ENCODE measurements at places on chromosomes 3 and 15. TPM values are rescaled to one million over a fixed set of nuclear protein-coding genes. Genes with fewer than 3 reads are reported as not detected.

ISLR2 gene
- total RNA-seq = 5.2 TPM

NPAP1 gene
- total RNA-seq = 0.69 TPM

RETNLB gene
- not detected for total RNA-seq

B3GALNT1 gene
- total RNA-seq = 52.8 TPM

- no peak for DNase-seq
Measured at GRCh38 chr3:40200692-40201316, 108.7 kb upstream of the EIF1B start.

DNA sequence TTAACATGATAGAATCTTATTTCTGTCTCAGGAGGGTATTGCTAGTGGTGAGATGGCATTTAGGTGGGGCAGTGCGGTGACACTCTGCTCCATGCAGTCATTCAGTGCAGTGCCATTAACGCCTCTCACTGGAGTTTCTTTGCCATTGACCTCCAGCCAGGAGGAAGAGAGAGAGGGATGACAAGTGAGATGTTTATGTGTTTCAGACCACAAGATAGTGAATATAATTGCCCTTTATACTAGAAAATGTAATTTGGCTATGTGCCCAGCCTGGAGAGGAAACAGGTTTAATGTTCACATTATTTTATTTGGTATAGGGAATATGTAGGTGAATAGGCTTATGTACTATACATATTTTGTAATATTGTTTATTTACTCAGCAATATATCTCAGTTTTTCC, 84.5 kb downstream of the ZIC1 start:
- no peak for DNase-seq

- DNase-seq = no peak
Measured at GRCh38 chr15:85632014-85632413, 162.7 kb downstream of the KLHL25 start.

- DNase-seq = no peak
Measured at GRCh38 chr3:42526616-42527367, 24.3 kb downstream of the VIPR1 start.

GRCh38 chr3:57917601-57918000, 90.6 kb upstream of the FLNB start:
- no peak for DNase-seq

DNA sequence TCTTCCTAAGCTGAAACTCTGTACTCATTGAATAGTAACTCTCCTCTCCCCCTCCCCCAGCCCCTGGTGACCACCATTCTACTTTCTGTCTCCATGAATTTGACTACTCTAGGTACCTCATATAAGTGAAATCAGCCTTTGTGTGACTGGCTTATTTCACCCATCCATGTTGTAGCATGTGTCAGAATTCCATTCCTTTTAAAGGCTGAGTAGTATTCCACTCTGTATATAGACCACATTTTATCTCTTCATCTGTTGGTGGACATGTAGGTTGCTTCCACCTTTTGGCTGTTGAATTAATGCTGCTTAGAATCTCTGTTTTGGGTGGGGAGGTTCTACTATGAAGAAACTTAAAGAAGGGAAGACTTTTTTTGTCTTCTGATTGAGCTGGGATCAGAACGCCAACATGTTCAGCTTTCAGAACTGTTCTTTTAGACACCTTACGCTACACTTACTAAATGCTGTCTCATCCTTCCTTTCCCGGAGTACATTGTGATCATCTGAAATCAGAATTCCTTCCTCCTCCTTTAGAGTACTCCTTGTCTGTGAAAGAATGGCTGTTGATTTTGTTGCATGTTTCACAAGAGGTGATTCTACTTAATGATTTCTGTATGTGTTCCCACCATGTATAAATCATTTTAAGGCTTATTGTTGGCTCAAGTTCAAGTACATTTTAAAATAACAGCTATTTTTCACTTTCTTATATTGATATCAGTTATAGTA, 50.3 kb downstream of the MRPS25 start:
- no peak for DNase-seq

- no peak for DNase-seq
Measured at GRCh38 chr15:66749841-66750575, 48.0 kb downstream of the SMAD6 start.

GRCh38 chr15:78032671-78033070, 44.8 kb downstream of the TBC1D2B start:
- DNase-seq = no peak

GRCh38 chr3:59935025-59935424, 885.2 kb upstream of the CFAP20DC start:
- no peak for DNase-seq

DNA sequence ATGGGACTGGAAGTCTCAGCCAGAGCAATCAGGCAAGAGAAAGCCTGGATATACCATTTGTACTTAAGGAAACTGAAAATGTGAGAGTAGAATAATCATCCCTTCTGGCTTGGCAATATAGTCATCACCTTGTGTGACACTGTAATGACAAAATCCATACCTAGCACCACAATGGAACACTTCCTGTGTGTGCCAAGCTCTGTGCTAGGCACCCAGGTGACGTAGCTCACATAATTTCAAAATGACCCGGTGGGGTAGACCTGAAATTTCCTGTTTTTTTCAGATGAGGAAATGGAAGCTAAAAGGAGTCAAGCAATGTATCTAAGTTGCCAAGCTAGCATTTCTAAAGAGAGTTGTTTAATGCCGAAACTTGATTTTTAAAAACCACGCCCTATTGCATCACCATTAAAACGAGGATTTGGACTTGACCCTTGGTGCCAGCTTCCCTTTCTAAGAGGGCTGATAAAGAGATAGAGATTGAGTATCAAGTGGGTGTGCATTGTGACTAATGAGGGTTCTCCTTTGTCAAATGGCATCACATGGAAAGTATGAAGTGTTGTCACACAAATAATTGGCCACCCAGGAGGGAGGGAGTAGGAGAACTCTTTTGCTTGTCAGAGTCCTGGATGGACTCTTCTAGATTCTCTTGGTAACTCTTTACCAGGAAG, 141.3 kb upstream of the PDZRN3 start:
- DNase-seq = no peak

DNA sequence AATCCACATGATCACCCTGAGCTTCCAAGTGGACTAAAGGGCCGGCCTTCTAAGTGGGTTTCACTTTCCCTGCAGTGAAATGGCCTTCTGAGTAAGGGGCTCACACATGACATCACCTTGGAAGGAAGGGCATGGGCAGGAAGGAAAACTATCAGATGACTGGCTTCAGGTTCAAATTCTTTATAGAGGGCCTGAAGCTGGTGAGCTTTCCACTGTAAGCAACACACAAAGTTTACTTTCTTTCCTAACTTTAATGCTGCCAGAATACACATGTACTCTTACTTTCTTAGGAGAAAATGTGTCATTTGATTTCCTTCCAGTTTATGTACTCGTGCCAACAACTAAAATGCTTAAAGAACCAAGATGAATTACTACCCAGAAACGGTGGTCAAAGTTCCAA, 475.6 kb downstream of the FOXP1 start:
- no peak for DNase-seq

- DNase-seq = no peak
Measured at GRCh38 chr3:48930590-48930989, 11.9 kb downstream of the ARIH2 start.
